Urinary bladder (tissue), 4 donors: ENCODE measurements at places on chromosomes 4 and X. TPM values are rescaled to one million over a fixed set of nuclear protein-coding genes. Genes with fewer than 3 reads are reported as not detected.

DNA sequence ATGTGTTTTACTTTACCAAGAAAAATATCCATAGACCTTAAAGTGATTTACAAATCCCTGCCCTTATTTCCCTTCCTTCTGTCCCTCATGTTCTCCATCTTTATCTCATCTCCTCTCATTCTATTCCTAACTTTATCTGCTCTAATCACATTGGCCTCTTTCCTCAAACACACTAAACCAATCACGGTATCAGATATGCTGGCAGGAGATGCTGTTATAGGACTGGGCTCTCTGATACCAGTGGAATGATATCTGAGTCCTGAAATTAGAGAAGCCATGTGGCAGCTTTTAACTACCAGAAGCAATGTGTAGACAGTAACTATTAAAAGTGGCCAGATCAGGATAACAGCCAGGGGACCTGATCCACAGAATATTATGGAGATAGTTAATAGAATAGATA, 49.9 kb upstream of the GIMD1 start:
- DNase-seq = no peak

COL4A5 gene
- polyA plus RNA-seq = 59.3 TPM

DNA sequence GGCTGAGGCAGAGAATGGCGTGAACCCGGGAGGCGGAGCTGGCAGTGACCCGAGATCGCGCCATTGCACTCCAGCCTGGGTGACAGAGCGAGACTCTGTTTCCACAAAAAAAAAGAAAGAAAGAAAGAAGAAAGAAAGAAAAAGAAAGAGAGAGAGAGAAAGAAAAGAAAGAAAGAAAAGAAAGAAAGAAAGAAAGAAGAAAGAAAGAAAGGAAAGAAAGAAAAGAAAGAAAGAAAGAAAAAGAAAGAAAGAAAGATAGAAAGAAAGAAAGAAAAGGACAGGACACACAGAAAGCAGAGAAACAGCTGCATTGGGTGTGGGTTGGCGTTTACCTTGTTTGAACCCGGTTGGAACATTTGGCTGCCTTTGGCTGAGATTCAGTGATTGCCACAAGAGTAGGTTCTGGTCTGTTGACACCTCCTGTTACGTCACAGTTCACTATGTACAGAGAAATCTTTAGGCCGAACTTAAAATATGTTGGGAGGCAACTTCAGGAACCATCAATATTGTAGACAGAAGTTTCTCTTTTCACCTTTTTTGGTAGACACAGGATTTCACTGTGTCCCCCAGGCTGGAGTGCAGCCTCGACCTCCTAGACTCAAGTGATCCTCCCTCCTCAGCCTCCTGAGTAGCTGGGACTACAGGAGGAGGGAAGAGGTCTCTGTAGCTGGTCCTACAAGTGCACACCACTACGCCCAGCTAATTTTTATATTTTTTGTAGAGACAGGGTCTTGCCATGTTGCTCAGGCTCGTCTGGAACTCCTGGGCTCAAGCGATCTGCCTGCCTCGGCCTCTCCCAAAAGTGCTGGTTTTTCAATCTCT, 16.3 kb upstream of the PLCXD1 start:
- DNase-seq = no peak

DNA sequence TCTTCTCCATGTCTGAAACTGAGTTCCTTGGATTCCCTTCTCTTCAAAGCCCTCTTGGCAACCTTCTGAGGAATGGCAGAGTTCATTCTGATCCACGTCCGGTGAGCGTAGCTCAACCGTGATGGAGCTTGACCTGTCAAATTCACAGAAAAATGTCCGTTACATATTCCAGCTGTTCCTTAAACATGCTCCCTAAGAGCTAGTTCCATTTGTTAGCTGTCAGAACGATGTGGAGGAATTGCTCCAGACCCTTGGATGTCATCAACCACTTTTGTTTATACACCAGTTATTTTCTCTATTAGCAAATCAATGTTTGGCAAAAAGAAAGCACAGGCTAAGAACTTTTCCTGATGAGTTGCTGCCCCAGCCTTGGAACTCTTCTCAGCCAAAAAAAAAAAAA, 50.1 kb downstream of the NHS start:
- DNase-seq = no peak

DNA sequence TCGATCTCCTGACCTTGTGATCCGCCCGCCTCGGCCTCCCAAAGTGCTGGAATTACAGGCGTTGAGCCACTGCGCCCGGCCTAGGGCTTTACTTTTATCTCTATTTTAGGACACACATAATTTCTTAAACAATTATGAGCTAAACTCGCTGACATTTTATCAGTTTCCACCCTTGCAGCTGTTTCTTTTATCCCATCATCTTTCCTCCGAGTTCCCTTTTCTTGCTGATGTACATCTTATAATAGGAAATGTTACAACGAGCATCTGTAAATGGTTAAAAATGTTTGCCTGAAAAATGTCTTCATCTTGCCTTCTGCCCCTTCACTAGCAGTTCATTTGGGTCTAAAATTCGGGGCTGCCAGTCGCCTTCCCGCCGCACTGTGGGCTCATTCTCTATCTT, 41.2 kb downstream of the ZFYVE28 start:
- no peak for DNase-seq

- DNase-seq = no peak
These were observed 325.8 kb downstream of the ANTXR2 start for GRCh38 chr4:79747252-79747651.

DNA sequence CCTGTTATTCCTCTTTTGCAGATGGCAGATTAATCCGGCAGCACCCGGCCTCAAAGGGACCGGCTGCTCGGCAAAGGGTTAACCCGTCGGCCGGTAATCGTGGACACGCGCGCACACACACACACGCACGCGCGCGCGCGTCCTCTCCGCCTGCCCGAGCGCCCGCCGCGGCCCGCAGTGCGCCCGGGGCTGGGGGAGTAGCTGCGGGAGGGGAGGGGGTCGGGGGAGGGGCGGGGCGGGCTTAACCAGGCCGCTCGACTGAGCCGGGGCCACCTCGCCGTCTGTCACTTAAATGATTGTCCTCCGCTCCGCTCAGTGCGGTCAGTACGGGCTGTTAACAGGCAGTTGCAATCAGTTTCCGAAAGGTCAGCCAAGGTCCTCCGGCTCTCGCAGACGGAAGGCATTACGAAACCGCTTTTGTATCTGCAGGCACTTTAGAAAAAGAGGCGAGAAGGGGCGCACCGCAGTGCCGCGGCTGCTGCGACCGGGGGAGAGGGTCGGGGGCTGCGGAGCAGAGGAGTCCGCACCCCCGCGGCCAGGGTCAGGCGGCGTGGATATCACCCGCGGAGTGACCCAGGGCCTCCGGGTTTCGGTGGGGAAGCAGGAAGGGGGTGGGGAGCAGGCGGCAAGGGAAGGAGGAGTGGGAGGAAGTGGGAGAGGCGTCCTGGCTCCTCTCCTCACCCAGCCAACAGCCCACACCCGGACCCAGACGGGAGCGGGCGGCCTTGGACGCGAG, 57.3 kb upstream of the BCOR start:
- DNase-seq = no peak

TMEM156 gene
- polyA plus RNA-seq = 0.53 TPM

APLN gene
- 1.0 TPM for polyA plus RNA-seq

GRCh38 chr4:145679991-145680455, at the start of gene C4orf51:
Gene C4orf51, plus strand, starts transcription at chr4:145680146. Its CDS starts 58 bp downstream, at chr4:145680204.
- peak; percentile 13 for DNase-seq

DNA sequence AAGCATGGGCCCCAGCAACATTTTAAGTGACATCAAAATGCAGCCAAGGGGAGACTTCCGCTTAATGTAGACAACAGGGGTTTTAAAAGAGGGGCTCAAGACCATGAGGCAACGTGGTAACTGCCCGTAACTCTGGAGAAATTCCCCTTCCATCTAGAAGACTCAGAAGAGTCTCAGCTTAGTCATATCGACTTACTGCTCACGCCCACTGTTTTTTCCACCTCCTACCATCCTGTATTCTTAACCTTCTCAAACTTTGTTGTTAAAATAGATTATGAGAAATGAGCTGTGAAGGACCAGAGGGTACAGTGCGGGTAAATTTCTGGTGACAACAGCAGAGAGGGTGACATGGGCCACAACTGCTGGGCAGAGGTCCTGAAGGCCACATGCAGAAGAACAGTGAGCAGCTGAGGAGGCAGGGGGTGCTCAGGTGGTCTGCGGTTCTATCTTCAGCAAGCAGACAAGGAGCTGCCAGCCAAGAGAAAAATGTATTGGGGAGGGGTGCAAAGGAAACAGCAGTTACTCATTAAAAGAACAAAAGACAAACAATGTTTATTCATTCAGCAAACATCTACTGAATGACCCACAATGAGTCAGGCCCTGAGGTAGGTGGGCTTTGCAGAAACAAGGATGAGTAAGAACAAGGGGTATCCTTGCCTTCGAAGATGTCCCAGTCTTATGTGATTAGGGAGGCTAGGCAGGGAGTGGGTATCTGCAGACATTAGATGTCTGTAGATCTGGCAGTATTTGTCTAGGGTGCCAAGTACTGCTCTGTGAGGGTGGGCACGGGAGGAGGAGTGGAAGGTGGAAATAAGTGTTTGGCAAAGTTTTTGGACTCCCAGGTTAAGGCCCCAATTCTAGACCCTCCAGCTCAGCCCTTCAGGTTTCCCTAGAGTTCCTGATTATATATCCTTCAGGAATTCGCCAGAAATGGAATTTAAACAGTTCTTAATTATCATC, 175.3 kb downstream of the TSPAN5 start:
- DNase-seq = no peak

GRCh38 chr4:124487651-124488050, 224.9 kb downstream of the ANKRD50 start:
- DNase-seq = no peak

- no peak for DNase-seq
These were observed 3.6 kb upstream of the MAGED1 start for GRCh38 chrX:51889851-51890250.

- no peak for DNase-seq
These were observed at the start of gene IL1RAPL1 for GRCh38 chrX:28586981-28587551. Gene IL1RAPL1, plus strand, starts transcription at chrX:28587446.

- DNase-seq = no peak
These were observed 89.4 kb downstream of the FMR1NB start for GRCh38 chrX:148070504-148070877.

DNA sequence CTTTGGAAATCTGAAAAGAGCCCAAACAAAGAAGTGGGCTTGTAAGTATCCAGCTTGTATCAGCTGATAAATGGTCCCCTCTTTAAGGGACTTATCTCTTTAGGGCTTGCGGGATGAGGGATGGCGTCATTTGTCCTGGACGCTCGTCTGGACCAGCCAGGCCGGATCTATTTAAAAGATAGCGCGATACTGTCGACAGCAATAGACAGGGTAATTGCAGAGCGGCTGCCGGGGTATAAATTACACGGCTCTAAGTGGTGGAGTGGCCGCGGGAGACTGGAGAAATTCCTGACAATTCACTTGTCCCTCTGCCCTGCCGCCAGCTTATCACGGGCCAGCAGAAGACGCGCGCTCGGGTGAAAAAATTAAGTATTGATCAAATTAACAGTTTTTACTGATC, 90.7 kb downstream of the FAM53A start:
- DNase-seq = no peak

STEEP1 gene
- 23.0 TPM for polyA plus RNA-seq

PDZD4 gene
- 28.0 TPM for polyA plus RNA-seq

VCX2 gene
- not detected for polyA plus RNA-seq
